ENCODE measurements at places on chromosomes 1 and 21.

DNA sequence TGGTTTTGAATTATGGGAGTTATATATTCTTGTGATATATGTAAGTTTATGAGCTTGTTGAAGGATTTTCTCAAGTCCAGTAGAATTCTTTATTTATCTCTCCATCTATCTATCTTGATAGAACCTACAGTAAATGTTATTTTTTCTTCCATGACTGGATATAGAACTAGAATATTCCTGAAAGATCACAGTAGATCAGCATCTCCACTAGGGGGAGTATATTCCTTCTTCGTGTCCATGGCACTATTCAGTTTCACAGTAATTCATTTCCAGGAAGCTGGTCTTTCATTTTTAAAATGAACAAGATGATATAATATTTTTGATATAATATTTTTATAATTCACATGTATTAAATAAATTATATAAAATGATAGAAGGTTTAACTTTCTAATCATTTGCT lies 18.8 kb downstream of the TMPRSS15 start:
- no peak for DNase-seq

- no peak for DNase-seq
Observed at GRCh38 chr21:32645261-32646182, 33.3 kb upstream of the CFAP298 start.

DNA sequence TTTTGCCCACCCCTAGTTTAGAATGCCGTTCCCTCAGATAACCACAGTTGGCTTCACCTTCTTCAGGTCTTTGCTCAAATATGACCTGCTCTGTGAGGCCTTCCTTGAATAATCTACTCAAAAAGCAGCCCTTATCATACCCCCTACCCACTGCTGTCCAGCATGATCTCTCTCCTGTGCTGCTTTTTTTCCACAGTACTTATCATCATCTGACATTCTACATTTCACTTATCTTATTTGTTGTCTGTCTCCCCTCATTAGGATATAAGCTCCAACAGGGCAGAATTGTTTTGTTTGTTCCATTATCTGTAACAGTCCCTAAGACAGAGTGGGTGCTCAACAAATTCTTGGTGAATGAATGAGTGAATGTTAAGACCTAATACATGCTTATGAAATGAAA lies 18.1 kb downstream of the USP24 start:
- DNase-seq: no peak

GRCh38 chr1:102861247-102861646 lies 247.1 kb downstream of the COL11A1 start:
- DNase-seq: no peak

DNA sequence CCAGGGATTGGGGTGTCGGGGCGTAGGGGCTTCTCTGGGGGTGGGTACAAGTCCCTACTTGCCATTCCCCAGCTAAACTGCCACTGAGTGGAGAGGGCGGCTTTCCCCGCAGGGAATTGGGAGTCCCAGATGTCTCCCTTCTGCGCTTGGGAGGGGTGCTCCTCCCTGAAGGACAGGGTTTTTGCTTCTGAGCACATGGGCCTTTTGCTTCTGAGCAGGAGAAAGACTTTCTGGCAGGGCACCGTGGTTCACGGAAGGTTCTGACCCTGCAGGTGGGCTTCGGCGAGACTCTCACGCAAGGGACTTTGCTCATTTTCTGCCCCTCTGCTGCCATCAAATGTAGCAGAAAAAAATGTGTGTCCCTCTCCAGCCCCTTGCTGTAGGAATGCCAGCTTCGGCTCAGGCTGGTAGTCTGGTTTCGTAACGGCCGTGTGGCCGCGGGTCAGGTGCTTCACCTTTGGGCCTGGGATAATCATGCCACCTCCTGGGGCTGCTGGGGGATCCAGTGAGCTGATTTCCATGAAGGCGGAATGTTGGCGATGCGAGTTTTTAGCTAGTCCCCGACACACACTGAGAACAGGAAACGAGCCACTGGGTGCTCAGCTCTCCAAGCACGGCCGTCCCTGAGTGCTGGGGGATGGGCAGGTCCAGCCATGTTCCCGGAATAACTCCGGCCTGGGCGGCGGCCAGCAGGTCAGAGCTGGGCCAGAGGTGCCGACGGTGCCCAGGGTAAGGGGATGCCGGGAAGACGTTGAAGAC lies 364.0 kb downstream of the CAMTA1 start:
- DNase-seq: no peak

DNA sequence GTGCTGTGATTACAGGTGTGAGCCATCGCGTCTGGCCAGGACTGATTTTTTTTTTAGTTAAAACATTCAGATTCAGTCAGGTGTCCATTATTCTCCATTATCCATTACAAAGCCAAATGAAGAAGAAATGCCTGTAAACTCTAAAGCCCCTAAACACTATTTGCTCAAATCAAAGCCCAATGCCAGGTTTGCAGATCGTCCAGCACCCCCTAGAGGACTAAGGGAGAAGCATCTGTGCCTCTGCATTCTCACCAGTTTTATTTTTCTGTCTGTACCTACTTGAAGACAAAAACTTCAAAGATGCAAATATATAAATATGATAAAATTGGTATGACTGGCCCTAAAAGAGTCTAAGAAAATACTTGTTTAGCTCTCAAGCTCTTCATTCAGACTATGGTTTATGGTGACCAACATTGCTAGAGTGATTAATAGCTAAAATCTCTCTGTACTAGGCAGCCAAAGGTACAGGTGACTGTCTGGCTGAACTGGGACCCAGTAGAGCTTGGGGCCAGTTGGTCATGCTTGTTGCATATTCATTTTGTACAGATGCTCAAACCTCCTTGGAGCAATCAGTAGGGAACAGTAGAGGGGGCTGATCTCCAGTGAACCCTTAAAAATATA lies 138.4 kb downstream of the SYT2 start:
- DNase-seq: peak; percentile 17

GRCh38 chr1:220594356-220594755 lies 66.4 kb downstream of the MARK1 start:
- no peak for DNase-seq

DNA sequence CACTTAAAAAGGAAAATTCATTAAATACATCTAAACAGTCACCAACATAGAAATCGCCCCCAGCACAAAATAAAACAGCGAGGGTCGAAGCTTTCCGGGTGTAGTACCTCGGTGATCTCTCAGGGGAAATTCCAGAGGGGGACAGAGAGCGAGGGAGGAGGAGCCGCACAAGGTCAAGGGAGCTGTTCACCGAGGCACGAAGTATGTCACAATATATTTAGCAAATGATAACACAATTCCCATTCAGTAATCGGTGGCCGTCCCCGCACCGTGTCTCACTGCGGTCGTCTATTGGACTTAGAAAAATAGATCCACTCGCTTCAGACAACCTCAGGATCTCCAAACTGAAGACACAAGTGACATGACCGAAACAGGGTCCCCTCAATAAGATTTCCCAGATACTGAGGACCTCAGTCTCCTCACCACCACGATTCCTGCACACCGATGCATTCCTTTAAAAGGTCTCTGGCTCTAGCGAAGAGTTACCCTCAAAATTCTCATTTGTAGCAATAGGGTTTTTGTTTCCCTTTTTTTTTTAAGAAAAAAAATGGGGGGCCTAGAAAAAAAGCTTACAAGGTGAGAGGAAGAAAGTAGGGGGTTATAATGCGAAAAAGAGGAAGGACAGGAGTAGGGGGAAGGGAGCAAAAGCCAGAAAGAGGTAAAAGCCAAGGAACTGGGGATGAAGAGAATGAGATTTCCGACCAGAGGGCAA lies 1.1 kb downstream of the LPGAT1 start:
- peak; percentile 8 for DNase-seq

DNA sequence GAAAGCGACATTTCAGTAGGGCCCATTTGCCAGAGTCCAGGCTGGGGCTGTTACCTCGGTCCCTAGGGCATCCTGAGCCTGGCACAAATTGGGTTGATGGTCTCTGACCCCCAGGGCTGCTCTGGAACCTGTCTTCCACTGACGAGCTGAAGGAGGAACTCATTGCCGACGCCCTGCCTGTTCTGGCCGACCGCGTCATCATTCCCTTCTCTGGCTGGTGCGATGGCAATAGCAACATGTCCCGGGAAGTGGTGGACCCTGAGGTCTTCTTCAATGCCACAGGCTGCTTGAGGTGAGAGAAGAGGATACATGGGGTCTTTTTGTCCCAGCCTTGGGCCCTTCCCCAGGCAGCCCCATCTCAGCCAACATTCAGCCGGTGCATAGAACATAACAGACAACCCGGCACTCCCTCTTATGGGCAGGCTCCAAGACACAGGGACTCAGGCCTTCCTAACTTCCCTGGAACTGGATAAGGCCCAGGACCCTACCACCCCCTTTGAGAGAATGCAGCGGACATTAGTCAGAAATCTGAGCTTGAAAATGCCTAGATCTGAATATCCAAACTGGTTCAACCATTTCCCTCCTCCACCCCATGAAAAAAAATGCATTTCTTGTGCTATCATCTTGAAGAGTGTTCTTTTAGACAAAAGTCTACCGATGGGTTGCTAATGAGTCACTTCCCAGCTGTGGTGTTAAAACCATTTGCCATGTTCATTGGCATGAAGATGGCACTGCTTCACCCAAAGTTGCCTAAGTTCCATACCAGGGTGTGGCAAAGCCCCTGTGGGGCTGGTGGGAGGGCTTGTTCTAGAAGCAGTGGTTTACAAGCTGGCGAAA lies 35.4 kb downstream of the PKP1 start:
- no peak for DNase-seq

GRCh38 chr1:104629589-104629988 lies 879.9 kb downstream of the AMY1C start:
- no peak for DNase-seq

GRCh38 chr21:44931137-44931500 lies 8.7 kb upstream of the SLX9 start:
- DNase-seq: no peak

GRCh38 chr1:206967096-206967849 lies 3.0 kb downstream of the FCAMR start:
- DNase-seq: no peak

GRCh38 chr21:26948194-26948593 lies 18.7 kb downstream of the ADAMTS5 start:
- DNase-seq: no peak

DNA sequence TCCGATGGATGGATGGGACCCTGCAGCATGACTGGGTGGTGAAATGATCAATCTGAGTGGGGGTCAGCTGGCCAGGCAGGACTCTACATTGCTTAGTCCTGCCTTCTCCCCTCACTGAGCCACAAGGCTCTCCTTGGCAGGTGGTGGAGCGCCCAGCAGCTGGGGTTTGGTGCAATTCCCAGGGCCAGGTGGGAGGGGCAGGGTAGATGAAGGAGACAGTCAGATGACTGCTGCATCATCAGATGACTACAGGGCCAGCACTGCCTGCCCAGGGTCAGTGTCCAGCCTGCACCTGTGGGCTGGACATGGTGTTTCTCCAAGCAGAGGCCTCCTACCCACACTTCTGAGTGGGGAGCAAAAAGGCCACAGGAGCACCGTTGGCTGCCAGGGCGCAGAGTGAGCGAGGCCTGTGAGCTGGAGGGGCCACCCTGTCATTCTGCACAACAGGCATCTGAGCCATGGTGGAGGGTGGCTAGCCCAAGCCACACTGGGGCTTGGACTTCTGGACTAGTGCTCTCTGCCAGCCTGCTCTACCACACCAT lies 103.9 kb upstream of the EDN2 start:
- no peak for DNase-seq

GRCh38 chr1:201562257-201562656 lies 23.3 kb downstream of the NAV1 start:
- no peak for DNase-seq

DNA sequence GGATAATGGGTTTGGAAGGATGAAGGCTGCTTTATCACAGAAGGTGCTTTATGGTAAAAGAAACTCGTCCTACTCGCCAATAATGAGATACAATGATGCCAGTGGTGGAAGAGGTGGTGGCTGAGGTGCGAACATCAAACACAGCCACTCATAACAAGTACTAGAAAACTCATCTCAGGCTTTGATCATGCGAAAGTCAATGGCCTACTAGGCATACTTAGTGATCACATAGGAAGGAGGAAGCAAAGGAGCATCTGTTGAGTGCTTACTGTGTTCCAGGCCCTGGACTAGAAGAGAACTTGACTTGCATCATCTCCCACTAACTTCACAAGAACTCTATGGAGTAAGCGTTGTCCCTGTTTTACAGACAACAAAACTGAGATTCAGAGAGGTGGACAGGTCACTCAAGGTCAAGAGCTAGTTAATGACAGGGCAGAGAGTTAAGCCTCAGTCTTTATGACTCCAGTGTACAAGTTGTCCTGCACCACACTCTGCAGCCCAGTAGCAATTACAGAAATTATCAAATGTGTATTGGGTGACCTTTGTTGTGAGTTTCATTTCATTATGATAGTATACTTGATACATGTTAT lies 33.6 kb downstream of the RUNX1 start:
- DNase-seq: no peak

- DNase-seq: no peak
Observed at GRCh38 chr1:110205156-110205555, 5.0 kb upstream of the KCNC4 start.

- DNase-seq: no peak
Observed at GRCh38 chr1:113109908-113110554, 37.0 kb downstream of the LRIG2 start.

- no peak for DNase-seq
Observed at GRCh38 chr21:33136847-33137502, 67.0 kb downstream of the OLIG1 start.

GRCh38 chr1:218048828-218049420 lies 236.2 kb upstream of the RRP15 start:
- DNase-seq: no peak

DNA sequence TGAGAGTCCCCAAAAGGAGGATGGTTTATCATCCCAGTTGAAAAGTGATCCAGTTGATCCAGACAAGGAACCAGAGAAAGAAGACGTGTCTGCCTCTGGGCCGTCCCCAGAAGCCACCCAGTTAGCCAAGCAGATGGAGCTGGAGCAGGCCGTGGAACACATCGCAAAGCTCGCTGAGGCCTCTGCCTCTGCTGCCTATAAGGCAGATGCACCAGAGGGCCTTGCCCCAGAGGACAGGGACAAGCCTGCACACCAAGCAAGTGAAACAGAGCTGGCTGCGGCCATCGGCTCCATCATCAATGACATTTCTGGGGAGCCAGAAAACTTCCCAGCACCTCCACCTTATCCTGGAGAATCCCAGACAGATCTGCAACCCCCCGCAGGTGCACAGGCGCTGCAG lies 43.3 kb downstream of the ZBTB17 start:
- DNase-seq: no peak

- no peak for DNase-seq
Observed at GRCh38 chr1:44553127-44553758, 121.0 kb downstream of the TMEM53 start.

DNA sequence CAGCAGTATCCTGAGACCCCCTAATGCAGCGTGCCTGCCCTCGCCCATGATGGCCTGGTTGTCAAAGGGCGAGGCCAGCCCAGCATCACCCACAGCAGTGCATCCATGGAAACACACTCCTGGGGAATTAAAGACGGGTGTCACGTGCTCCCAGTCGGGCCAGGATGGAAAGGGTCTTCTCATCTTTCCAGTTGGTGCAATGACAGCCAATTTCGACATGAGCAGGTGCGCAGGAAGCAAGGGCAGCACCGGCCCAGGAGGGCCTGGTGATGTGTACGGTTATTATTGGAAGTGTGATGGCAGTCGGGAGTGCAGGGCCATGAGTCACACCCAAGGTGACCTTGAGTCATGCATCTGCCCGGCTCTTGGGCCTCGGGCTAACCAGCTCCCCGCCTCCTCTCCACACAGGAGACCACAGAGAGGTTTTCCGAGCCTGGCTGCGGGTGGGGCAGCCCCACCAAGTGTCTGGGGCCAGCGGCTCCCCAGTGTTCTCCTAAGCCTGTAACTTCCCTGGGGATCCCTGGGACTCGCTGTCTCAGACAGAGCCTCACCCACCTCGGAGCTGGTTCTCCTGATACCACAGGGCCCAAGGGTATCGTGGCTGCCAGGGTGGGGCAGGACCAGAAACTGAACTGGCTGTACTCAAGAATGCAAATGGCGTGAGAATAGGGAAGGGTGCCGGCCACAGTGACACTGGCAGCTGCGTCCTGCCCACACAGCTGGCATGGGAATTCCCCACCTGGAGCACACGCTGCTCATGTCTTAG lies 119.8 kb downstream of the SIK1 start:
- peak; percentile 32 for DNase-seq

All from activated naive CD8-positive, alpha-beta T cell treated with anti-CD3 and anti-CD28 coated beads, Interleukin-2, amount 50 U/mL, for 24 hours (primary cell).